ENCODE measurements at places on chromosomes 12 and 14.
A peak's percentile ranks its signal among the peaks of the same experiment; 100 is the strongest.

DNA sequence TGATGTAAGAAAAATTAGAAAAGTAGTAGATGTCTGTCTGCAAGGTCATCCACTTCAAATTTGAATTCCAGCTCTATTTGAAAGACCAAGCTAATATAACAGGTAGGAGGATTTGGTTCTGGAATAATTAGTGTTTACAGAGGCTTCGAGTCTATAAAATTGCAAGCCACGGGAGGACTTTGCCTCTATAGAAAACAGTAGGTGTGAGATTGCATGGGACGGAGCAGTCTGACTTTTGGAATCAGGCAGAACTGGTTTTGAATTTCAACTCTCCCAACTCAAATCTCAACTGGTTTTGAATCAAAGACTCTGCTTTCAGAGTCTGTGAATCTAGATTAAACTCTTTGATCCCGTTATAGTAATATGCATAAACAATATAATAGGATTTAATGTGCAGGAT is 82.4 kb downstream of the PIK3C2G start:
- DNase-seq: no peak

GRCh38 chr12:112538740-112539139 is 120.0 kb downstream of the PTPN11 start:
- no peak for DNase-seq

DNA sequence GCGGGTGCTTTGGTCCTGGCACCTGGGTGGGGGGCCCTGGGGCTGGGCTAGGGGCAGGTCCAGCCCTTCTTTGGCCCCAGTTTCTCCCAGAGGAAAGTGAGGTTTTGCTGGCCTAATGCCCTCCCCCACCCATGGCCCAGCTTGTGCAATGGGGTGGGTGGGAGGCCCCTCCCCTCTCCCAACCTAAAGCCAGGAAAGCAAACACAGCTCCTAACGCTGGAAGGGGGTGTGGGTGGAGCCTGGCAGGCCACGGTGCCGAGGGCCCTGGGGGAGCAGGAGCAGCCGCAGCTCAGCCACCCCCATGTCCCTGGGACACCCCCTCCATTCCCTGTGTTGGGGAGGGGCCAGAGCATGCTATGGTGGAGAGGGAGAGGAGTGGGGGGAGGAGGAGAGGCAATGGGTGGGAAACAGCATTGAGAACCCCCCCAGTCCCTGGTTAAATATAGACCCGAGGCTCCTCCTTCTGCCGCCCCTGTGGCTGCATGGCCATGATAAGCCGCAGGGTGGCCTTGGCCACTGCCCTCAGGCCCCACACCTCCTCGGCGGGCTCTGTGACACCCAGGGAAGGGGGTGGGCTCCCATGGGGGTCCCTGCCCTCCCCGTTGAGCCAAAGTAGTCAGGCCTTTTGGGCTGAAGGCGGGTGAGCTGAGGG is 4.7 kb downstream of the EXOC3L4 start:
- no peak for DNase-seq

- no peak for DNase-seq
Observed at GRCh38 chr12:111818340-111818739, 23.7 kb upstream of the MAPKAPK5 start.

DNA sequence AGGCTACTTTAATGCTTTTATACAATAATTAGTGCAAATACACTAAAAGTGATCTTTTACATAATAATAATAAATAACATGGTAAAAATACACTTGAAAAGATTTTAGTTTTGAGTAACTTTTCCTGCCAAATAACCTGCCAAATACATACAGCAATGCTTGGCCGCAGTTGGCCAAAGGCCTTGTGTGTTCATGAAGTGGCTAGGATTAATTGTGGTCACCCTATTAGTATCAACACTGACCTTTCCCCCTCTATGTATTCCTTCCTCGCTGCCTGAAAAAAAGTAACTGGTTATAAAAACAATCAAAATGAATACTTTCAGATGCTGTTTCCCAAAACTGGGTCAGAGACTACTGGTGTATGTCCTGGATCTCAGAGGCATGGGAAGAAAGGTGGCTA is 34.3 kb downstream of the KICS2 start:
- DNase-seq: peak; percentile 13
